ENCODE measurements at places on chromosomes 1 and 21.

DNA sequence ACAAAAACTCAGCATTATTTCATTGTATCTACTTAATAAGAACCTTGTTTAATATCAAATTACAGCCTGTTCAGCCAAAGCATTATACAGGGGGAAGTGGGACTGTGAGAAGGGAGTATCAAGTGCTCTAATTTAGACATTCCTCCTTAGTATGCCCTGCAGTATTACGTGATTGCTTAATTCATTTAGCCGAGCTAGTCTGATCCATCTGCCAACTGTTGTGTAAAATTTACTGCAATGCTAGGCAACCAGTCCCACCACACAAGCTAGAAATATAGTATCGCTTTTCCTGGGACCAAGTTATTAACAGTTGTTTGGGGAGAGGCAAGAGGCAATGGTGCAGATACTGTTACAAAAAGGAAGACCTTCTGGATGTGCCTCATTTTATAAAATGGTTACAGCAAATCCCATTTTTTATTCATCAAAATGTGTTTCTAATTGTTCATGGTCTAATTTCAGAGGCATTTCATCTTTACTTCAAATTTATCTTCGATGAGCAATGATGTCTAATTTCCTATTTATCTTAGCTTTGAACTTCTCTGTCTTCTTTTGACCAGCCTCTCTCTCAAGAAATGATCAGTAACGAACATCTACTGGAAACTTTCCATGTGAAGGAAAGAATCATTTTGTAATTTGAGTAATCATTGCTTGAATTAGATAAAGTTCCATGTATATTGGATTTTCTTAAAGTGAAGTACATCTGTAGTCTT lies 283.3 kb downstream of the DUSP10 start:
- peak; percentile 64 for DNase-seq

GRCh38 chr1:43041591-43041990 lies 82.9 kb upstream of the SLC2A1 start:
- no peak for DNase-seq

DNA sequence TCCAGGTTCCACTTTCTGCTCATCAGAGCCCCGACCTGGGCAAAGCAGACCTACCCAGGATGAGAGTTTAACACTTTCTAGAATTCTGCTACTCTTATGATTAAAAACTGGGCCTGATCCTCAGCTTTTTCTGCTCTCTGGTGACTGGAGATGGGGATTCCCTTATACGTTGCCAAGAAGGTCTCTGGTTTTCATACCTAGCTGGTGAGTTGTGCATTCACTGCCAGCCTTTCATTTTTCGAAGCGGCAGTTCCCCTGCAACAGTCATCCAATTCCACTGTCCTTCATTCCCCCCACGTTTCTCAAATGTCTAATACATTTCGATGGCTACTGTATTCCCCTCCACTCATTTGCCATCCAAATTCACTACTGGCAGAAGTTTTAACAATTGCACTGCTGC lies 135.3 kb downstream of the ADSS2 start:
- no peak for DNase-seq

GRCh38 chr1:36095760-36096405 lies 7.2 kb downstream of the ADPRS start:
- no peak for DNase-seq

DNA sequence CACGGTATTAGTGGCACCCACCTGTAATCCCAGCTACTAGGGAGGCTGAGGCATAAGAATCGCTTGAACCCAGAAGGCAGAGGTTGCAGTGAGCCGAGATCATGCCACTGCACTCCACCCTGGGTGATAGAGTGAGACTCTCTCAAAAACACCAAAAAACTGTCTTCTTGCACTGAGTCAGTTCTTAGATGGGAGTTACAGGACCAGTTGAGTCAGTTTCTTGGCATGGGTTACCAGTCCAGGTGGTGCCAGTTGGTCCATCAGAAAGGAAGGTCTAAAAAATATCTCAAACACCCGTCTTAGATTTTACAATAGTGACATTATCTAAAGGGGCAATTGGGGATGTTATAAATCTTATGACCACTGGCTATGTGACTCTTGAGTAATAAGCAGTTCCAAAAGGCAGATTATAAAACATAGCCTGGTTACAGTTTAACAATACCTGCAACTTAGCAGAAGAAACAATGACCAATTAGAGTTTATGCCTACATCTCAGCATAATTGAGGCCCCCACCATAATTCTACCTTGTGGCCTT lies 206.9 kb upstream of the FGGY start:
- DNase-seq = no peak

Measured in skeletal muscle cell (primary cell).